ENCODE measurements at places on chromosomes 12 and 14.

DNA sequence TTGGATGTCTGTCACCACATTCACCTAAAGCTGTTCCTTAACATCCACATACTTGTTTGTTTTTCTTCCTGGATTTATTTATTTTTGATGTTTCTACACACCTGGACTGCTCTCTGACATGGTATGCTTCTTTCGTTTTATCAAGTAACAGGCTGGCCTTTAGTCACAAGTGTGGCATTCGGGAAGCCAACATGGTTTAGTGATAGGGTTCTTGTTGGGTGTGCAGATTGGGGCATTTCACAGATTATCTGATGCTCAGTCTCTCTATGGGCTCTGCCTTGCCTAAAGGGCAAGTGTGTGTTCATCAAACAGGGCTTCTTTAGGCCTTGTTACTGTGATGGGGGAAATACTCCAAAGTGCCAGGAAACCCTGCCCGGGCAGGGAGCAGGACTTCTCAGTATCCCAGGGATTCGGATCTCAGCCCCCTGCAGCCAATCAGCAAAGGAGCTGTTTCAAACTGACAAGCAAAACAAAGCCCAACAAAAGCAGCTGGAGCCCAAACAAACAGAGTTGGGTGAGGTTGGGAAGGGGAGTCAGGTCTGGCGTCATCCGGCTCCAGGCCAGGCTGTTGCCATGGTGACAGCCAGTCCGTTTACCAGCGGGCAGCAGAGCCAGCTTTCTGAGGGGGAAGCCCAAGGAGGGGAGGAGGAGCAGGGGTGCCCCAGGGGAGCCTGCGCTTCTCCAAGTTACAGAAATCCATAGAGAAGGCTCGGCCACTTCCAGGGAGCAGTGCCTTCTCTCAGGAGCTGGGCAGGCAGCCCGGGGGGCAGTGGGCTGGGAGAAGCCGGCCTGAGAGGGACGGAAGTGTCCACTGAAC lies 31.9 kb downstream of the FOS start:
- no peak for DNase-seq

DNA sequence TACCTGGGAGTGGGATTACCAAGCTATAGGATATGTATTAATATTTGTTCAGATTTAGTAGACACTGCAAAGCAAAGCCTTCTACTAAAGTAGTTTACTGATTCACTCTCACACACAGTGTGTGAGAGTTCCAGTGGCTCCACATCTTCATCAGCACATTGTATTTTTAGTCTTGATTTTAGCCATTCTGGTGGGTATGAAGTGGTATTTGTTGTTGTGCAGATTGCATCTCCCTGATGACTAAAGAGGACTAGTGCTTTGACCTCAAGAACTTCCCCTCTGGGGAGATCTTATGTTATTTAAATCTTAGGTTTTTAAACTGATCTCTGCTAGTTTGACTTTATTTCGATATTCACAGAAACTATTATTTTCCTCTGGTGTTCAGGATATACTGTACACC lies 479.7 kb upstream of the RGS6 start:
- DNase-seq, result peak; percentile 2

- DNase-seq, result no peak
These were observed 47.9 kb downstream of the RPH3A start for GRCh38 chr12:112839386-112839972.

- DNase-seq, result no peak
These were observed 4.2 kb upstream of the TNS2 start for GRCh38 chr12:53045696-53046045.
